Stimulated activated CD8-positive, alpha-beta memory T cell treated with anti-CD3 and anti-CD28 coated beads, Interleukin-7, amount 100 ng/mL, for 48 hours (primary cell): ENCODE measurements at places on chromosomes 5 and 9.

GRCh38 chr9:125932746-125933455 is 185.7 kb downstream of the PBX3 start:
- no peak for DNase-seq

GRCh38 chr5:134543820-134544614 is 18.5 kb downstream of the JADE2 start:
- DNase-seq, result peak; percentile 28

DNA sequence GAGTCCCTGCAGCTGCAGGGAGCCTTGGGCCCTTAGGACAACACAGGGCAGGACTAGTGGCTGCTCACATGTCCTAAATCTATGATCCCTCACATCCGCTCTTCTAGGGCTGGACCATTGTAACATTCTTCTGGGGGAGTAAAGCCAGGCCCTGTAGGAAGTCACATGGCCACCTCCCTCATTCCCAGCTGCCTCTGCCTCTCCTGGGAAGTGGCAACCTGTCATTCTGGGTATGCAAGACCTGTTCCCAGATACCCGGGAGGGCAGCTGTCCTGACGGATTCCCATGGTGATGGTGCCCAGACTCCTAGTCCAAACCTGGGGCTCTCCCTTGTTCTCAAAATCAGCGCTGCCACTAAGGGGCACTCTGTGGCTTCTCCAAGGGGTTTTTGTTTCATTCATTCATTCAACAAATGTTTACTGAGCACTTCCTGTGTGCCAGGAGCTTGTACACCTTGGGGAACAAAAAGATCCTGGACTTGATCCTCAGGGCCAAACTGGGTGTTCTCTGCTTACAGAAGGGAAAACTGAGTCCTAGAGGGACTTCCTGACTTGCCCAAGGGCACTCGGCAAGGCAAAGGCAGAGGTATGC is 85.6 kb downstream of the PSD2 start:
- no peak for DNase-seq

- DNase-seq, result no peak
Observed at GRCh38 chr5:135492319-135492626, 40.1 kb upstream of the TIFAB start.
